ENCODE measurements at places on chromosomes 4 and X. TPM values are rescaled to one million over a fixed set of nuclear protein-coding genes. Genes with fewer than 3 reads are reported as not detected.
A peak's percentile ranks its signal among the peaks of the same experiment; 100 is the strongest.

GRCh38 chr4:55251342-55251741 is 94.7 kb upstream of the SRD5A3 start:
- DNase-seq: no peak

- no peak for DNase-seq
Measured at GRCh38 chr4:11223311-11223710, 205.4 kb downstream of the HS3ST1 start.

DNA sequence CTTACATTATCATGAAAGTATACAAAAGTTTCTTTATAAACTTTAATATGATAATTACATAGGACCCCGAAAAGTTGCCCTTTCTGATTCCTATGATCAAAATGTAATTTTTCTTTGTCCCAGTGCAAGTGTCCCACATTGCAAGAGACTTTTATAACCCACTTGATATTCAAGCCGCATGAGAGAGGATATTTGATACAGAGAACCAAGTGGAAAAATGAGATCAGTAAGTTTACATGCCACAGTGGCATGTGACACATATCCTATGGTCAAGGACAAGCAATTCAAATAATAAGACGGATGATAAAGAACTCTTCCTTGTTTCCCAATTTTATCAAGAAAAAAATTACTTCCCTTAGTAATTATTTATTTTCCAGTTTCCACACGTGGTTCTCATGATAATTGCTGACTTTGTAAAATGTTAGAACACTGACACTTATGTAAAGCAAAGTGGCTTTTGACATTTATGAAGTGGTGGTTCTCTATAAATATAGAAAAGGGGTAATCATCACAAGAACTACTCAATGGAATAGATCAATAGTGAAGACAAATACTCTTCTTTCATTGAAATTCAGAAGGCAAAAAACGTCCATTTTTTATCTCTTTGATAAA is 273.7 kb upstream of the NOCT start:
- DNase-seq: no peak

- no peak for DNase-seq
Measured at GRCh38 chr4:121375262-121375661, 5.6 kb downstream of the QRFPR start.

DNA sequence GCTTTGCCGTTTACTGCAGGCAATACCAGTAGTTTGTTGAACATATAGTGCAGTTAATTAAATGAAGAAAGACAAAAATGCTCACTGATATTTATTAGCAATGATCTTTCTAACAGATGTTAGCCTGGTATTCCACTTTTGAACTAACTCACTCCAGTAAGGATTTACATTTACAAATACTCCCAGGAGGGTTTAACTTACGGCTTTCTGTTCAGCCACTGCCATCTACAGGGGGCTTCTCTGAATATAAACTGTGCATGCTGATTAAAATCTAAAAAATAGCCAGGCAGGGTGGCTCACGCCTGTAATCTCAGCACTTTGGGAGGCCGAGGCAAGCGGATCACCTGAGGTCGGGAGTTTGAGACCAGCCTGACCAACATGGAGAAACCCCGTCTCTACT is 2.2 kb upstream of the SRD5A3 start:
- no peak for DNase-seq

DNA sequence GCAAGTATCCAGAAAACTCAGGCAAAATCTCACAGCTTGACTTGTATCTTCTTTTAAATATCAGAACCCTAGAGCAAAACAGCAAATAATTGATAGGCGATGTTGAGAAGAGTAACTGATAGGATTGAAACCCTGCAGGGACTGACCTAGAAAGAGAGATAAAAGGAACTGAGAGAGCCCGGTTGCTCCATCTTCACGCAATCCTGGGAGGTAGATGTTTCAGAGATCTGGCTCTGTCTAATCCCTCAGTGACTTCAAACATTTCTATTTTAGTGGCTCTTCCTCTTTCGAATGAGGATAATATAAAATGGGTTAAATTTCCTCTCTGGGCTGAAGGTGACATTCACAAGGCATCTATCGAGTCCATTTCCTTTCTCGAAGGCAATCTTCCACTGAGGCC is 39.3 kb upstream of the RPL34 start:
- DNase-seq: no peak

DNA sequence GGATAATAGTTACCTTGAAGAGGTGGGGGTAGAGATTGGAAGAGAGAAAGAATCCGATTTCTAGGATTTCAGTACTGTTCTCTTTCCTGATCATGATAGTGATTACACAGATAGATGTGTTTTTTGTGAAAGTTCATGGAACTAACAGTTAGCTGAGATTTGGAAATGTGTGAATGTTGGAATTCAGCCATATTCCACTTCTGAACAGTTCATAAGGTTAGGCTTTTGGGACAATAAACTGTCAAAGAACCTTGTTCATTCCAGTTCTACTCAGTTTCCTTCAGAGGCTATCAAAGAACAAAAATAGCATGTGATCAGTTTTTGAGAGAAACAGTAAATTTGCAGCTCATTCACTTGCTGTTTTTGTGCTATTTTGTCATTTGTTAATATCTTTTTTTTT is 43.6 kb downstream of the RUFY3 start:
- DNase-seq: no peak

- no peak for DNase-seq
Measured at GRCh38 chr4:100721490-100721889, 203.7 kb upstream of the EMCN start.

GRCh38 chrX:107678957-107679740 is 50.8 kb downstream of the PRPS1 start:
- no peak for DNase-seq

DNA sequence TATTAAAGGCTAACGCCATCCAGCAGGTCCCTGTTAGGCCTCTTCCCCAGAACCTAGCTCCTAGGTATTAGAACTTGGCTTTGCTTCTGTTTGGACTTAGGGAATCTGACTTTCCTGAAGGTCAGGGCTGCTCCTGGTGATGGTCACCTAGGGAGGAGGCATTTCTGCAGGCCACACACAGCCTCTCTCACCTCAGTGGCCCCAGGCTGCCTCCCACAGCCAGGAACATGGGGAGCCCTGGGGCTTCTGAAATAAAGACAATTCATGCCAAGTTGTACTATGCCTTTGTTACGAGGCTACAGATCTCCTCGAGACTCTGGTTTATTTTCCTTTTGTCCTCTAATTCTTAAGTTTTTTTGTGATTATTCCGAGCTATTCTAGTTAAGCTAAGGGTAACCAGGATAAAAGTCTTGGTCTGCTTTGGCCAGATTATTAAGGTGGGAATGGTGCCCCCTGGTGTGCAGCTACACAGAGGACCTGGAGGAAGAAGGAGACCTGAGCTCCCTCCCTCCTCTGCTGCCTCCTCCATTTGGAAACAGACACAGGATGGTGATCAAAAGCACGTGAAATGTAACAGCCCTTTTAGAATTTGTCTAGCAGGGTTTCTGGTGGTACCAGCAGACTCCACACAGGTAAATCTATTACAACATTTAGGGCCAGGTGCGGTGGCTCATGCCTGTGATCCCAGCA is 131.0 kb downstream of the DCLK2 start:
- peak; percentile 40 for DNase-seq

DNA sequence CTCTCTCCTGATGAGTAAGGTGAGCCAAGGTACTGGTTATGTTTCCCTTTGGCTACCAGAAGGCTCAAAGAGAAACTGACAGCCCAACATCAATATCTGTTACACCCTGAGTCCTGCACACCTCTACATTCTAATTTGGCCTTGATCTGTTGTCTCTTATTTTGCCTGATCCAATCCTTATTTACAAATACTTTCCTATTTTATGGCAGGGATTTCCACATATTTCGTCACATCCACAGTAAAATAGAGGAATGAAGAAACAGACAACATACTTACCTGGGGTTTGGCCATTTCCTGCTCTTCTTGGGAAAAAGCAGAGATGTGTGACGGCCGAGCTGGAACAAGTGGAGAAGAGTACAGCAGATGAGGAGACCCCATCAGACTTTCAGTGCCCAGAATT is 1.5 kb downstream of the ZNF182 start:
- no peak for DNase-seq

DNA sequence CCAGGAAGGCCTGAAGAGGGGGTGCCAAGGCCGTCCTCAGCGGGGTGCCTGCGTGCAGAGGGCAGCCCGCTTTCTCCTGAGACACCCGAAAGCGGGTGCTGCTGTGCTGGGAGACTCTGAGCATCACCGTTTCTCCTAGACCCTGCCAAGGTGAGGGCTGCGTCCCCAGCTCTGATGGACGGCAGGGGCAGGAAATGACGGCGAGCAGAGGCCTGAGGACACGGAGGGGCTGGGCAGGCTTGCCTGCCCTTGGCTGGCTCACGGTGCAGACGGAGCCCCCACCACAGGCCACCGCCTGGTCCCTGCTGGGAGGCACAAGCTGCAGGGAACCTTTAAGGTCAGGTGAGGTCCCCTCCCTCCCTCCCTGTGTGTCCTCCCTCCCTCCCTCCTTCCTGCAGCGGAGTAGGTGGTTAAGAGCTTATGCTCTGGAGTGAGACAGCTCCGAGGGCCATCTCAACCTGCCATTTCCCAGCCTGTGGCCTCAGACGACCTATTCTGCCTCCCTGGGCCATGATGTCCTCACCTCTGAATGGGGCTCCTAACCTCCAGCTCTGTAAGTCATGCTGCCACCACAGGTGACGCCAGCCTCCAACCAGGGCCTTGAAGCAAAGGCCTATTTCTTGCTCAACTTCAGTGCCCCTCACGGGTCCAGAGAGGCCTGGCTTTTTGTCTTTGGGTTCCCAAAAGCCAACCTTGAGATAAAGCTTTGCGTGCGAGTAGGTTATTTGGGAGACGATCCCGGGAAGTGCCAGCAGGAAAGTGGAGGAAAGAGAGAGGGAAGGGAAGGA is 54.2 kb upstream of the GRPEL1 start:
- no peak for DNase-seq

- no peak for DNase-seq
Measured at GRCh38 chrX:8657883-8658282, 74.1 kb downstream of the ANOS1 start.

DNA sequence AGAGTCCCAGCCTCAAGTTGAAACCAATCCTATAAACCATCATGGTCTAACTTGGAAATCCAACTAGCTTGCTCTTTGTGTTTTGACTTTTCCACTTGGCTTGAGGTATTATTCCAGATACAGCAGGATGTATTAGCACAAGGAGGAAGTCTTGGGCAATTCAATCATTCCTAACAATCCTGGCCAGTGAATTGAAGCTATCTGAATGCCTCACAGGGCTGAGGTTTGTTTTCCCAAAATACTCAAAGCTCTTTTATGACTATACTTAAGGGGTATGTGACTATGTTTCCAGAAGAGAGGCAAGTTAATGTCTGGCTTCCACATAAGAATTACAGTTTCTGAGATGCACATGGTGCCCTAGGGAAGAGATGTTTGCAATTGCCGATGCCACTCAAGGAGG is 66.8 kb upstream of the SH3RF1 start:
- DNase-seq: no peak

DNA sequence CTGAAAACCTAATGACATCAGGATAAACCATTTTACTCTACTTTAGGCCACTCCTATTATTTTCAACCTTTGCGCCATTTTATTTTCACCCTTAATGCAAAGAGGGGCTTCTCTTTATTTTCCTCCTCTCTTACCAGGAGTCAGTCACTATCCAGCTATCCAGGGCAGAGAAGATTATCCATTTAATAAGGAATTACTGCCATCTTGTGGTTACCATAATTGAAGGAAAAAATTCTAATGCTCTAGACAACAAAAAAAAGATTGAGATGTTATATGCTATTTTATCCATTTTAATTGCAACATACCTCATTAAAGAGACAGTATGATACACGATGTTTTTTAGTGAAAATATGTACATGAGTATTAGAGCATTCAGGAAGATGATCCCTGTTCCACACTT is 514.5 kb upstream of the FAM241A start:
- DNase-seq: no peak

DNA sequence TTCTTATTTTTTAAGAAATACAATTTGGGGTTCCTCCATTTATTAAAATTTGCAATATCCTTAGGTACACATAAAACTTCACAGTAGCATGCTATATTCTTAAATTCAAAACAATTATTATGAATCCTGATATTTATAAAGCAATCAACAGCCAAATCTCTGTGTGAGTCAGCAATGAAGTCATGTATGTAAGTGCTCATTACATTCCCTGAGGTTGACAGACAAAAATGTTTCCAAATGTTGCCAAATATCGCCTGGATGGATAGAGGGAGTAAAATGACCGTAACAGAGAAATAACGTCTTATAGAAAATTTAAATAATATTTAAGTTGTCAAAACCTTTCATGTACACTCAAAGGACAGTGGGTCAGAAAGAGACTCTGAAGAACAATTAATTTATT is 220.0 kb downstream of the PCDH18 start:
- DNase-seq: no peak

DNA sequence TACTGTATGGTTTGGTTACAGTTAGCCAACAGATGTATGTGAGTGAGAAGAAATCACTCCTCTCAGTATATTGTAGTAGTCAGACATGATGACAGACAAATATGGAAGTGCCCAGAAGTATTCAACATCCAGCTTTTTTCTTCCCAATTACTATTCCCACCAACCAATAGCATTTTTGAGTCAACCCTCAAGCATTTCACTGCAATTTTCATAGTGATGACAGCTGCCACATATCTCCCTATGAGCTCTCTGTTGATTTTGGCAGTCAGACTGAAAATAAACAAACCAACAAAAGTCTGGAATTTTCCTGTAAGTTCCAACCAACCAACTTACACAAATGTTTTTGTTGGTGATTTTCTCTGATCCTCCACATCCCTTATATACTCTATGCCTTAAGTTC is 8.2 kb upstream of the TRAM1L1 start:
- DNase-seq: no peak

GRCh38 chrX:151675121-151675746 is 20.0 kb upstream of the PRRG3 start:
- no peak for DNase-seq

GRCh38 chr4:39713691-39714090 is 15.8 kb downstream of the UBE2K start:
- DNase-seq: no peak

Gene FDCSP
- 0.74 TPM for polyA plus RNA-seq

Gene STS
- 7.2 TPM for polyA plus RNA-seq

Gene FAM184B
- polyA plus RNA-seq: 0.53 TPM

Gene ATOH1
- not detected for polyA plus RNA-seq

Gene NEK1
- 26.2 TPM for polyA plus RNA-seq

Gene RENBP
- 27.1 TPM for polyA plus RNA-seq

Gene KLKB1
- polyA plus RNA-seq: 1.5 TPM

Gene COX7B2
- polyA plus RNA-seq: not detected

Gene RPS6KA6
- polyA plus RNA-seq: 16.9 TPM

Gene ETDA
- polyA plus RNA-seq: not detected

Gene TLR10
- 0.26 TPM for polyA plus RNA-seq

Gene GBA3
- polyA plus RNA-seq: 19.8 TPM

Gene ZNF157
- polyA plus RNA-seq: 0.98 TPM

Gene CSAG1
- polyA plus RNA-seq: not detected

Gene FAM47A
- not detected for polyA plus RNA-seq

Gene SMR3A
- polyA plus RNA-seq: not detected
